ENCODE measurements at places on chromosomes 11 and 22.

- DNase-seq, result no peak
Observed at GRCh38 chr22:45073064-45073463, 63.3 kb upstream of the PHF21B start.

DNA sequence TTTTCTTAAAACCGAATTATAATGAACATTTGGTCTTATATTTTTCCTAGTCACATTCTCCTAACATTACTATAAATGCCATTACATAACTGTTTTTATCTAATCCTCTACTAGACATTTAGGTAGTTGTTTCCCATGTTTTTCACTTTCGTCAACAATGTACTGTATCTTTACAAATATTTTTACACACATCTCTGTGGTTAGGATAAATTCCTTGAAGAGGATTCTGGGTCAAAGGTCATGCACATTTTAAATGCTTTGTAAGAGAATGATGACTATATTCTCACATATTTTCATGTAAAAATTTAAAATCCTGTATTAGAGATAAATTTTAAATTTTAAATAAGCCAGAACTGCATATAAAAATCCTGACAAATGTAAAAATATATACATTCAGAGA, 61.3 kb upstream of the CLNS1A start:
- no peak for DNase-seq

- DNase-seq, result no peak
Observed at GRCh38 chr11:102589047-102589459, 36.1 kb downstream of the MMP20 start.

- no peak for DNase-seq
Observed at GRCh38 chr22:36411589-36412258, 24.0 kb upstream of the MYH9 start.

DNA sequence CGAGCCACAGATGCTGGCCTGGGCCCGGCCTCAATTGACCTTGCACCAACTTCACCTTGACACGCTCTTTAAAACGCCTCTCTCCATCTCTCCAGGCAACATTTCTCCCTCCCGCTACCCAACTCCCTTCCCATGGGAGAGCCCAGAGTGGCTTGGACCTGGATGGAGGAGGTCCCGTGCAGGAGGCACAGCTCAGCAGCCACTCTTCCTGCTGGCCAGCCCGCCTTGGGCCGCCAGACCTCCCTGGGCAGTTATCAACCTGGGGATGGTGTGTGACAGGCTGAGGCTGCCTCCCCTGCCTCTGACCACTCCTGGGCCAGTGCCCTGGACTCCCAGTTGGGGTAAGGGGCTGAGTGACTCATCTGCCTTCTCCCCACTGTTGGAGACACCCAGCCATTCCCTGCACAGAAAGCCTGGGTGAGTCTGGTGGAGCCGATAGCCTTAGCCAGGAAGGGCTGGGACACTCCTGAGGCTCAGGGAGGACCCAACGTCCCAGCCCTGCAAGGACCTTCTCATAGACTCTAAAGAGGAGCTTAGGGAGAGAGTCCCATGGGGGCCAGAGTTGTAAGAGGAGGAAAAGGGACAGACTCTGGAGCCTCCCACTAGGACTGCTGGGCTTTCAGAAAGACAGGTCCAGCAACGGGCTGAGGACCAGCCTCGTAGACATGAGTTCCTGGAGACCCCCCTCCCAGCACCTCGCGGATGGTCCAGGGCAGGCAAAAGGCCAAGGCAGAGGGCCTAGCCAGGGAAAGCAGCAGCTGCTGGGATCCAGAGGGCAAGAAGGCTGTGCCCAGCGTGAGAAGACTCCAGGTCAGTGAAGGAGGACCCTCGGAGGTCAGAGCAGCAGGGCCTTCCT, 131.7 kb downstream of the CEP164 start:
- DNase-seq, result no peak

DNA sequence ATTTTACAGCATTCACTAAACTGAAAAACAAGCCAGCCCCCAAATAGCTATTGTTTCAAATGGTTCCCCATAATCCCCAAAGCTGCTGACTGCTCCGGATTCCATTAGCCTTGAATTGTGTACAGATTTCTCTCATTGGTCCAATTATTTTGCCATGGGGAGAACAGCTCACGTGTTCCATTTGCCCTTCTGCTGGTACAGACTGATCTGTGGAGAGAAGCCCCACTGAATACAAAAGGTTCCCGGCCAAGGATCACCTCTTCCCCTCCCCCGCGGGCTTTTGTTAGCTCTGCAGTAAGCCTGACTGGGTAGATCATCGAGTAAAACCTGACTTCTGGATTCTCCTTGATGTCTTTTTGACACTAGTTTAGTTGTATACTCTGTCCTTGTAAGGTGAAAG, 9.1 kb upstream of the MAPK8IP1 start:
- DNase-seq, result no peak

- DNase-seq, result peak; percentile 68
Observed at GRCh38 chr11:12287009-12287373, 90.4 kb upstream of the PARVA start.

DNA sequence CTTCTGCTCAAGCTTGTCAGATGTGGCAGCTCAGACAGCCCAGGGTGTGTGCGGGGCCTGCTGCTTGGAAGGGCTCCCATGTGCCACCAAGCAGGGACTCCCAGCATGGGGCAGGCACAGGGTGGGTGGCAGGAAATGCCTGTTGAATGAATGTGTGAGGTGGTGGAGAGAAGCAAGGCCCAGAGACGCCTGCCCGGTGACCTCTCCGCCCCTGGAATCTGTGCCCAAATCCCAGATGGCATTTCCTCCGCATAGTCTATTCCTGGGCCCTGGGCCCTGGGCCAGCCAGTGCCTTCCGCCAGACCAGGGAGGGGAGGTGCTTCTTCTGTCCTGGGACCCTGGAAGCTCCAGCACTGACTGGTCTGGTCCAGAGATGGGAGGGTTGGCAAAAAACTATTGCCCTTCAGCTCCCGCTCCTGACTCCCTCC, 3.7 kb downstream of the CST6 start:
- DNase-seq, result no peak

GRCh38 chr11:38460896-38461295, 1862.9 kb upstream of the RAG2 start:
- DNase-seq, result peak; percentile 81

DNA sequence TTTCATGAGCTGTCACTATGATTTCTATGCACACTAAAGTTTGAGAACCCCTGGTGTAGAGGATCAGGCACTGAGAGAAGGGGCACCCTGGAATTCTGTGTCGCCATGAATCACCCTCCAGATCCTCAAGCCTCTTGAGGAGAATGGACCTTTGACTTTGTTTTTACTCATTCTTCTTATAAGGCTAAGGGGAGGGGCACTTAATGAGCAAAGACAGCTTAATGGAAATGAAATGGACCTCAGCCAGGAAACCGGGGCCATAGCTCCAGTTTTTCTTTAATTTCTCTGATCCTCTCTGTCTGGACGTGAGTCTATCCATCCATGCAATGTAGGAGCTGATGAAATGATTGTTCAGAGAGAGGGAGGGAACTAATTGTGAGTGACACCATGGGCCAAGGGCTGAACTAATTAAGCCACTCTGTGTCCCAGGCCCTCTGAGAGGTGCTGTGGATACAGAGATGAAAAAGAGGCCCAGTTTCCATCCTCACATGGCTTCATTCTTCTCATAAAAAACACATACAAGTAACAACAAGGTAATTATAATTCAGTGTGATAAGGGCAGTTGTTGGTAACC, 32.8 kb downstream of the OR2AT4 start:
- no peak for DNase-seq

- DNase-seq, result no peak
Observed at GRCh38 chr11:65643971-65644370, 6.1 kb downstream of the SIPA1 start.

GRCh38 chr11:34216706-34217105, 111.3 kb downstream of the NAT10 start:
- no peak for DNase-seq

DNA sequence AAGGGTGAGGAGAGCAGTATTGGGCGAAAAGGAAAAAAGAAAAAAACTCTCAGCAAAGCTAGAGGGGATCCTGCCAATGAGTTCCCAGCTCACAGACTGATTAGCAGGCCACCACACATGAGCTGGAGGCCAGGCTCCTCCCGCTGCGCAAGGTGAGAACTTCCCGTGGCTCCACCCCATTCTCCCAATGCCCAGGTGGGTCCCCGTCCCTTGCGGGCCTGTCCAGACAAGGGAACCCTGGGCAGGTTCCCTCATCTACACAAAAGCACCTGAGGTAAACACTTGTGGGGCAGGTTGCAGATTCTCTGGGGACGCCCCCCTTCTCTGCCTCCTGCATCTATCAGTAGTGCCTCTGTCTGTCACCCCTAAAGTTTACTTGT, 46.5 kb downstream of the CDPF1 start:
- no peak for DNase-seq

All from brain pericyte (primary cell).